ENCODE measurements at places on chromosomes 6 and 20.

DNA sequence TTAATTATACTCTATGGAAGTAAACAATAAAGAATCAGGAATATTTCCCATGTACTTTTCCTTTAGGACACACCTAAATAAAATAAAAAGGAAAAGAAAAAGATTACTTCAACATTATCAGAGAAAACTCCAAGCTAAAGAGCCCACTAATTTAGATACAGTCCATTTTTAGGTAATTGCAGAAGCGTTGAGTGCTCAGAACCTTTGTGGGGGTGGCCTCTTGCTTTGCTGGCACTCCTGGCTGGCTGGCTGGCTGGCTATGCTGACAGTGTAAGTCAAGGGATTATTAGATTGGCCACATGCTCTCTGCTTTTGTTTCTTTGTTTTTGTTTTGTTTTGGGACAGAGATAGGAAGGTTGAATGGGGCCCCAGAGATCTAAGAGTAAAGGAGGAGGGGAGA is at the start of gene GJE1:
Gene GJE1 (plus strand): TSS at position 301 of the 400 bp plus-strand sequence. CDS start 234 bp downstream, outside the sequence.
- DNase-seq = no peak

DNA sequence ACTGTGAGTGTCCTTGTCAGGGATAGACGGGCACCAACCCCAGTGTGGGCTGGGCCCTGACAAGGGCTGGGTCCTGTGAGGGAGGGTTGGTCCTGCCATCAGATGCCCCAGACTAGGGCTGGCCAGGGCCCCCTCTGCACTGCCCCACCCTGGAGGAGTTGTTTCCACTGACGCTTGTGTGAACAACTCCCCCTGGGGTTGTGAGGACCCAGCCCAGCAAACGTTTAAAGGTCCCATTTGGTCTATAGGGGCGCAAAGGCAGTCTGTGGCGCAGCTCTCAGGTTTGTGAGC is 104.1 kb downstream of the BMP7 start:
- no peak for DNase-seq

GRCh38 chr6:134956032-134956431 is 6.1 kb upstream of the ALDH8A1 start:
- no peak for DNase-seq

DNA sequence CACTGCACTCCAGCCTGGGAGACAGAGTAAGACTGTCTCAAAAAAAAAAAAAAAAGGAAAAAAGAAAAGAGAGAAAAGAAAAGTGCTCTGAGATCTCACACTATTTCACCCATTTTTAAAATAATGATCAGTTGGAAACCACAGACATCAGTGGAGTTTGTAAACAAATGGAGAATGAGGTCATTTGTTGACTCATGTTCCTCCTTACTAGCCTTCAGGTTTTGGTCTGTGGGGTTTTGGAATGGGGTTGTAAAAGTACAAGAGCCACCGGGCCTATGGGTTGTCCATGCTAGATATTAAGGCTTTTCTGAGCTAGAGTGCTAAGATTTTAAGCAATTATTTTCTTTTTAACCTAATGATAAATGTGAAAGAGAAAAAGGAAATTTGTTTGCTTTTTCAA is 104.4 kb upstream of the PRL start:
- DNase-seq = no peak

GRCh38 chr20:1949347-1950100 is 44.3 kb downstream of the PDYN start:
- no peak for DNase-seq

GRCh38 chr6:4776131-4776492 is at the start of gene CDYL:
Gene CDYL, plus strand, starts transcription at chr6:4776404. Its CDS starts 380 bp downstream, at chr6:4776784.
- peak; percentile 44 for DNase-seq

GRCh38 chr6:159037756-159038290 is 7.0 kb downstream of the TAGAP start:
- DNase-seq = no peak

- peak; percentile 62 for DNase-seq
Observed at GRCh38 chr6:1027109-1027794, 284.6 kb upstream of the FOXQ1 start.

- DNase-seq = no peak
Observed at GRCh38 chr6:20644667-20645370, 110.6 kb downstream of the CDKAL1 start.

DNA sequence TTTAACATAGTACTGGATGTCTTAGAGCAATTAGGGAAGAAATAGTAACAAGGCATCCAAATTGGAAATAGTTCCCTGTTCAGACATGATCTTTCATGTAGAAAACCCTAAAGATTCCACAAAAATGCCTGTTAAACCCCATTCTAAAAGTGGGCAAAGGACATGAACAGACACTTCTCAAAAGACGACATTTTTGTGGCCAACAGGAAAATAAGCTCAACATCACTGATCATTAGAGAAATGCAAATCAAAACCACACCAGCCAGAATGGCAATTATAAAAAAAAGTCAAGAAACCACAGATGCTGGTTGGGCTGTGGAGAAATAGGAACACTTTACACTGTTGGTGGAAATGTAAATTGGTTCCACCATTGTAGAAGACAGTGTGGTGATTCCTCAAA is 109.9 kb upstream of the MOCS1 start:
- no peak for DNase-seq

DNA sequence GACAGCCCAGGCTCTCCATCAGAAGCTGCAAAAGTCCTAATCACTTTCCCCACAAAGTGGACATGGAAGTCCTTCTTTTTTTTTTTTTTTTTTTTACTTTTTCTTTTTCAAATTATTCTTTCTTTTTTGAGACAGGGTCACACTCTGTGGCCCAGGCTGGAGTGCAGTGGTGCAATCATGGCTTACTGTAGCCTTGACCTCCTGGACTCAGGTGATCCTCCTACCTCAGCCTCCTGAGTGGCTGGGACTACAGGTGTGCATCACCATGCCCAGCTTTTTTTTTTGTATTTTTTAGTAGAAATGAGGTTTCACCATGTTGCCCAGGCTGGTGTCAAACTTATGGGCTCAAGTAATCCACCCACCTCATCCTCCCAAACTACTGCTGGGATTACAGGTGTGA is 29.0 kb upstream of the AKIRIN2 start:
- DNase-seq = no peak

- DNase-seq = no peak
Observed at GRCh38 chr6:136720045-136720770, 72.1 kb downstream of the MAP3K5 start.

DNA sequence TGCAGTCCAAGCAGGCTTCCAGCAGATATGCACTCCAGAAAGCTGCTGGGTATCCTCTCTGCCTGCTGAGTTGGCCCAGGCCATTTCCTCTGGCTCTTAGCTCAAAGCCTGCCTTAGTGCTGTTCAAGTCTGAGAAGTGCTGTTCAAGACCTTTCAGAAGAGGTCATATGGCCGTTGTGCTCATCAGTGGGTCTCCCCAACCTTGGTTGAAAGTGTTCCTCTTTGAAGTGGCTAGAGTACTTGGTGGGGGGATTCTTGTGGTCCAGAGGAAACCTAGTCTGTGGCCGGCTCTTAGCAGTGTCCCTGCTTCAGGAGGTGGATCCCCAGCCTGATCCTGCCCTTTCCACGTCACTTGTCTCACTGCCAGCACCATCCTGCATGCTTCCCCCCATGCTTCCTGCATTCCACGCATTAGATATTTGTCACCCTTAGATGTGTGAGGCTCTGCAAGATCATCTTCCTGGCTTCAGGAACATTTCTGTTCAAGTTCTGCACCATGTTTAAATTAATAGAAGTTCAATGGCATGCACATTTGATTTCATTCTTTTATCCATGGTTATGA is 105.0 kb downstream of the FIG4 start:
- DNase-seq = no peak

- no peak for DNase-seq
Observed at GRCh38 chr20:49569411-49570115, 1.6 kb upstream of the PTGIS start.

DNA sequence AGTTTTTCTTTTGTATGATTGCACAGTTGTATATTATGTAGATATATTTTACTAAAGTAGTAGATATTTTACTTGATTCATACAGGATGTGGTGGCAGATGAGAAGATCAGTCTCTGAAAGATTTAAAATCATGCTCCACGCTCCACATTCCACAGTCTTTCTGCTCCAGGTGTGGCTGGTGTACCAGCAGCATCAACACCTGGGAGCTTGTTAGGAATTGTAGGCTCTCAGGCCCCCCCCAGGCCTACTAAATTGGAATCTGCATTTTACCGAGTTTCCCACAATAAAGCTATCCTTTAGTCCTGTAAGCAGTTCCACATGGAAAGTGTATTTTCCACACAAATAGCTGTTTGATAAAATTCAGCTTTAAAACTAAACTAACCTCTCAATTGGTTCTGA is 537.4 kb downstream of the BCKDHB start:
- no peak for DNase-seq

GRCh38 chr6:121879149-121879548 is 443.7 kb downstream of the GJA1 start:
- DNase-seq = no peak

DNA sequence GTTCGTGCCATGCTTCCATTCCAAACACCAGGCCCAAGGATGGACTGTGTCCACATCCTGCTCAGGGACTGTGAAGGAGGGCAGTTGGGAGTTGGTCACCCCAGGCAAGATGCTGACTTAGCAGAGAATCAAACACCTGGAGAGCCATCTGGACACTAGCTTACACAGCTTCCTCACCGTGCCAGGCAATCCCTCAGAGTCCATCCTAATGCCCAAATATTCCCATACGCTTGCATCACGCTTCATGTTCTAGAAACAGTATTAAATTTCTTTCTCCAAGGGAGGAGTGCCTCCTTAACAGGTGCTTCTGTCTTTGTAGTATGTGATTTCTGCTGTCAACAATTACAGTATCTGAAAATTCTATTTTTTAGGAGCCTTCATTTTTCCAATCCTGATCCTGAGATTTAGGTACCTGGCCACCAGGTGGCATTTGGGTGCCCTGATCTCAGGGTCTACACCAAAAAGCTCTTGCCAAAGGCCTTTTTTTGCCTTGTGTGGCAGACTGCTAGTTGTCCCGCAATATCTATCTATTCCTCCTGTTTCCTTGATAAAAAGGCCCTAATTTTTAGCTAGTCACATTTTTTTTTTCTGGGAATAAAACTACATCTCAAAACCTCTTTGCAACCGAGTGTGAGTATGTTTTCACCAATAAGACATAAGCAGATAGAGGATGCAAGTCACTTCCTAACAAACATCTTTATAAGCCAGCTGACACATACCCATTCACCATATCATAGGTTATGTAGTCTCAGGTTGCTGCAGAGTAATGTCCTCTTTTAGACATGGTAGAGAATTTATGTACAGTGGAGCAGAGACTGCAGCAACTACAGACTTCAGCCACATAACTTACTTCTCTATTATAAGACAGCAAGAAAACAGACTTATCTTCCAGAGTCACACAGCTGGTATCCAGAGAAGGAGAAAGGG is 85.0 kb downstream of the PREP start:
- DNase-seq = no peak

DNA sequence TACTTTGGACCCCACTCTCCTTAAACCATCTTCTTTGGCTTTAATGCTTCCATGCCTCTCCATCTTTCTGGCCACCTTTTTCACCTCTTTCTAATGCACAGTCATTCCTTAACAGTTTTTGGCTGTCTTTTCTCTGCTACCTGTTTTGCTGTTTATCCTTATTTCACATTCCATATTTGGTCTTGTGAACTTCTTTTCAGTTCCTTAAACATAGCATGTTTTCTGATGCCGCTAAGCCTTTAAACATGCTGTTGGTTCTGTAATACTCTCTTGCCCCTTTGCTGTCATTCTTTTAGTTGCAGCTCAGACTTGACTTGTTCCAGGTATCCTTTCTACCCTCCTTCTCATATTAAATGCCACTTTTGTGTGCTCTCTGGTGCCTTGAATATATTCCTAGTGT is 35.8 kb downstream of the TOP1 start:
- no peak for DNase-seq

DNA sequence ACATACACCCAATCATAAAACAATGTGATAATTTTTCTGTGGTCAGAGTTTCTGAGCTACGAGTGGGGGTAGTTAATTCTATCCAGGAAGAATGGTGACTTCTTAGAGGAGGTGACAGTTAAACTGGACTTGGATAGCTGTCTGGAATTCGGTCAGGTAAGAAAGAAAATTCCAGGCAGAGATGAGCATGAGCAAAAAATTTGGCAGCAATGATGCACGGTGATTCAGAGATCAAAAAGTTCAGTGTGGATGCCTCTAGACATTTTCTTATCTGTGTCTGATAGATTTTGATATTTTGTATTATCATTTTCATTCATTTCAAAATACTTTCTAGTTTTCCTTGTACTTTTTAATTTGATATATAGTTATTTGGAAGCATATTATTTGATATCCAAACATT is 12.0 kb downstream of the RAET1E start:
- no peak for DNase-seq

GRCh38 chr20:50783903-50784302 is 11.0 kb upstream of the BCAS4 start:
- no peak for DNase-seq

- no peak for DNase-seq
Observed at GRCh38 chr20:11941593-11942246, 24.0 kb downstream of the BTBD3 start.

DNA sequence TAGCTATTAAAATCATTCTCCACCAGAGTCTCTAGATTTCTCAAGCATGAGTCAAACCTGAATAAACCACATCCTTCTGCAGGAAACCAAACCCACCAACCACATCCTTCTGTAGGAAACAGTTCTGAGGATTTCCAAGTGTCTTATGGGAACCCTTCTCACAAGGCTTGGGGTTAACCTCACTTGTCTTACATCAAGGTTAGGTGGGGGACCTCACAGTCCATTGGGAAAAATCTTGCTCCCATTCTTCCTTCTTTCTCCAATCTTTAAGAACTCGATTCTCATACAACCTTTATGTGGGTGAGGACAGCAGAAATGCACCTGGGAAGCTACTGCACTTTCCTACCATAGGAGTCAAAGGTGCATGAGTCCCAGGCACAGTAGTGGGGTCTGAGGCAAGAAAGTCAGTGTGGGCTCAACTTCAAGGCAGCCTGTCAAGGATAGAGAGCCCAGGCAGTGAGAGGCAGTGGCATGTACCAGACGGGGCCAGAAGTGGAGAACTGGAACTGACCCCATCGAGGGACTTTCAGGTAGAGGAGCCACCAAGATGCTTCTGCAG is 114.5 kb downstream of the SLC22A3 start:
- peak; percentile 85 for DNase-seq

GRCh38 chr6:36463676-36464075 is 20.9 kb downstream of the KCTD20 start:
- no peak for DNase-seq

- no peak for DNase-seq
Observed at GRCh38 chr20:23128461-23129125, 42.5 kb upstream of the CD93 start.

DNA sequence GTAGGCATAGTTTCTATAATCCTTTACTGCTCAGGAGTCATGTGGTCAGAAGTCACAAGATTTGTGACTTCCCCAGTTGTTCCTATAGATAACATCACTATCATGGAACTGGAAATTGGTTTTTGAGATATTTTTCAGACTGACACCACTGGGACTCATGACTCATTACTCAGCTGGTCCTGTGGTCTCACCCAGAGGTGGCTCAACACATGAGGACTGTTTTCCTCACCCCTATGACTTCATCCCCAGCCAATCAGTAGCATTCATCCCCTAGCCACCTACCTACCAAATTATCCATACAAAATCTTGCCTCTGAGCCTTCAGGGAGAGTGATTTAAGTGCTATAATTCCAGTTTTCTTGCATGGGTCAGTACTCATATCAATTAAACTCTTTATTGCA is 1217.7 kb downstream of the EPHA7 start:
- no peak for DNase-seq

GRCh38 chr20:11008444-11009033 is 334.7 kb upstream of the JAG1 start:
- no peak for DNase-seq

- DNase-seq = no peak
Observed at GRCh38 chr20:62707921-62708521, 615 bp upstream of the NTSR1 start.
